ENCODE measurements at places on chromosomes 11 and 22. TPM values are rescaled to one million over a fixed set of nuclear protein-coding genes. Genes with fewer than 3 reads are reported as not detected.
A peak's percentile ranks its signal among the peaks of the same experiment; 100 is the strongest.

GRCh38 chr11:28632338-28632737 is 524.1 kb downstream of the METTL15 start:
- no peak overlapping the region for H3K27ac ChIP-seq
- no peak for DNase-seq
- no peaks in the 10 kb centered on the region for H3K4me1 ChIP-seq
- no peak overlapping the region for H3K4me3 ChIP-seq
- no peaks in the 10 kb centered on the region for H3K36me3 ChIP-seq

DNA sequence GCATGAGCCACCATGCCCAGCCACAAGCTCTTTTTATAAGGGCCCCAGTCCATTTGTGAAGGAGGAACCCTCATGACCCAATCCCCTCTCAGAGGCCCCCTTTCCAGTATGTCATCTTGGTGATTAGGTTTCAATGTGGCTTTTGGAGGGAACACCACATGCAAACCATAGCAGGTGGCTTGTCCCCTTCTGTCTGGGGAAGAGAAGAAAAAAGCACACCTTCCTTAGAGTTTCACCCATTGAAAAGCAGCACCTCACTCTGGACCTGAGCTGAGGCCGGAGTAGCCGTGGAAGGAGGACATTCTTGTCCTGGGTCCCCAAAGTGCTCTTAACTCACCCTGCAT is 25.4 kb downstream of the NEAT1 start:
- no peaks in the 10 kb centered on the region for H3K27me3 ChIP-seq
- no peak for DNase-seq
- H3K4me3 ChIP-seq: no peak overlapping the region
- no peak overlapping the region for H3K27ac ChIP-seq

DNA sequence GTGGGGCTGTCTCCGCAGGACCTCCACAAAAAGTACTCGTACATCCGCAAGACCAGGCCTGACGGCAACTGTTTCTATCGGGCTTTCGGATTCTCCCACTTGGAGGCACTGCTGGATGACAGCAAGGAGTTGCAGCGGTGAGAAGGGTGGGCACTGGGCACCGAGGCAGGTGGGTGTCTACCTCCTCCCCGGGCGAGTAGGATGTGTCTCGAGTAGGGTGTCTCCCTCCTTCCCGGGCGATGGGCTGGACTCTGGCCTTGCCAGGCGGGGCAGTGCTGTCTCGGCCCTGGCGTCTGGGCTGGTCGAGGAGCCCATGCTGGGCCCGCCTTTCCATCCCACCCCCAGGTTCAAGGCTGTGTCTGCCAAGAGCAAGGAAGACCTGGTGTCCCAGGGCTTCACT is 10.3 kb downstream of the OTUB1 start:
- no peak overlapping the region for H3K27ac ChIP-seq
- H3K27me3 ChIP-seq: peaks cover 9% of the 10 kb centered on the region
- DNase-seq: no peak
- H3K4me1 ChIP-seq: peaks cover 28% of the 10 kb centered on the region
- H3K36me3 ChIP-seq: peaks cover 63% of the 10 kb centered on the region

DNA sequence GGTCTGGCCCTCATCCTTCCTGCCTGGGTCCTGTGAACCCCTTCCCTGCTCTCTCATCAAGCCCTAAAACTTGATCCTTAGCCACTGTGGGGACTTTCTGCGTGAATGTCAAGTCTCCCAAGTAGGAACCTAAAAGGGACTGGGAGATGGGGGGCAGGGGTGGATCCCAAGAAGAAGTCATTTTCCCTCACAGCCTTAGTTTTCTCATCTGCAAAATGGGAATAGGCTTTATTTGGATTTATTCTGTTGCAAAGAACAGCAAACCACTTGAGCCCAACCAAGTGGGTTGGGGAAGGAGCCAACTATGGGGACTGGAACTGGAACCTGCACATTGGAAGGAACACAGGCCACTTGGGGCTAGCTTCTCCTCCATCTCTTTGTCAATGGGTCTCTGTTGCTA is 36.8 kb downstream of the NEU3 start:
- no peaks in the 10 kb centered on the region for H3K4me1 ChIP-seq
- H3K36me3 ChIP-seq: no peaks in the 10 kb centered on the region
- H3K27me3 ChIP-seq: no peaks in the 10 kb centered on the region
- H3K4me3 ChIP-seq: no peak overlapping the region

PRRG4 gene
- 12.0 TPM for total RNA-seq

GRCh38 chr11:64747961-64748665 is 4.2 kb upstream of the RASGRP2 start:
- no peak overlapping the region for H3K27ac ChIP-seq
- peaks cover 6% of the 10 kb centered on the region for H3K27me3 ChIP-seq
- no peaks in the 10 kb centered on the region for H3K36me3 ChIP-seq
- no peak overlapping the region for H3K4me3 ChIP-seq
- H3K4me1 ChIP-seq: peaks cover 23% of the 10 kb centered on the region

OR51T1 gene
- not detected for total RNA-seq

- H3K27ac ChIP-seq: no peak overlapping the region
- H3K4me3 ChIP-seq: no peak overlapping the region
- H3K36me3 ChIP-seq: no peaks in the 10 kb centered on the region
- no peak for DNase-seq
- H3K4me1 ChIP-seq: no peaks in the 10 kb centered on the region
These were observed 7.2 kb upstream of the NIPSNAP1 start for GRCh38 chr22:29587938-29588699.

OR52I1 gene
- not detected for total RNA-seq

DNA sequence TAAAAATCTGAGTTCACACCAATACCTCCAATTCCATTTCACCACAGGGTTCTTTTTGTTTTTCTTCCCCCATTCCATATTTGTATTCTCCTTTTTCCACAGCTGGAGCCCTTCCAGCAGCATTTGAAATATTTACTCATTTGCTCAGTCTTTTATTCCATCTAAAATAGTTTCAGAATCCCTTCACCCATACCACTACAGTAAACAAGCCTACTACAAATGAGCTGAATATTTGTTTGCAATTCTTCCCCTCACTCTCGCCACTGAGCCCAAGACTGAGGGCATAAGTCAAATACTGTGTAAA is 46.4 kb downstream of the ZNF143 start:
- H3K36me3 ChIP-seq: peaks cover 51% of the 10 kb centered on the region
- no peaks in the 10 kb centered on the region for H3K4me1 ChIP-seq
- no peak for DNase-seq
- H3K27me3 ChIP-seq: no peaks in the 10 kb centered on the region

- no peaks in the 10 kb centered on the region for H3K27me3 ChIP-seq
- H3K36me3 ChIP-seq: peaks cover 35% of the 10 kb centered on the region
- H3K4me1 ChIP-seq: no peaks in the 10 kb centered on the region
- no peak overlapping the region for H3K27ac ChIP-seq
- H3K4me3 ChIP-seq: no peak overlapping the region
- DNase-seq: no peak
These were observed 101.0 kb upstream of the SORL1-AS1 start for GRCh38 chr11:121553806-121554205.

GRCh38 chr11:120020981-120021380 is 116.9 kb downstream of the TRIM29 start:
- no peak overlapping the region for H3K27ac ChIP-seq
- DNase-seq: no peak
- peaks cover 17% of the 10 kb centered on the region for H3K27me3 ChIP-seq
- H3K36me3 ChIP-seq: no peaks in the 10 kb centered on the region
- H3K4me1 ChIP-seq: no peaks in the 10 kb centered on the region

DNA sequence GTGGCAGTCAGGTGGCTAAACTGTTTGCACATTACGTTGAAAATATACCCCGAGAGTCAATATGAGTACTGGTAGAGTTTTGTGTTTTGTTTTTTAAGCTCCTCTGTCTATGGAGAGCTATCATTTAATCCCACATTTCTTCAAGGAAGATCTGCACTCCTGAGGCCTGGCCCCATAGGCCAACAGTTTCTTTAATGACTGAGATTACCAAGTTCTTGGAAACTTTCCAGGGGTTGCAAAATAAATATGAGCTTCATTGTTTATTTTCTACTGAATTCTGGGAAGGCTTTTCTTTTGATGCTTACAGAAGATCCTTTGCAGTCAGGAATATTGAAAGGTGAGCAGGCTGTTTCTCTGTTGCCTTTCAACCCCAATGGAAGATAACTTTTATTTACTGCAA is 452.0 kb downstream of the JRKL start:
- no peaks in the 10 kb centered on the region for H3K27me3 ChIP-seq
- H3K4me3 ChIP-seq: no peak overlapping the region
- no peak for DNase-seq
- H3K4me1 ChIP-seq: no peaks in the 10 kb centered on the region
- H3K27ac ChIP-seq: no peak overlapping the region

DNA sequence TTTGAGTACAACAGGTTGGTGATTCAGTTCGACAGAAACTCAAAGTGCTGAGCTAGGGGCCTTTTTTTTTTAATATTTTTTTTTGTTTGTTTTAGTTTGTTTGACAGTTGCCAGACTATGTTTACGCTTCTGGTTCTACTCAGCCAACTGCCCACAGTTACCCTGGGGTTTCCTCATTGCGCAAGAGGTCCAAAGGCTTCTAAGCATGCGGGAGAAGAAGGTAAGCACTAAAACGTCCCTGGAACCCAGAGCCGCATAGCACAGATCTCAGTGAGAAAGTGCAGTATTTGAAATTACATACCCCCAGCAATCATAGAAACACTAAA is 649 bp downstream of the PRRG4 start:
- DNase-seq: peak; percentile 50
- H3K4me3 ChIP-seq: peak overlapping the region; percentile 86
- H3K27ac ChIP-seq: peak overlapping the region; percentile 84
- no peaks in the 10 kb centered on the region for H3K27me3 ChIP-seq

PHETA2 gene
- 12.8 TPM for total RNA-seq

SCO2 gene
- total RNA-seq: 4.9 TPM

RFPL1 gene
- not detected for total RNA-seq

DNA sequence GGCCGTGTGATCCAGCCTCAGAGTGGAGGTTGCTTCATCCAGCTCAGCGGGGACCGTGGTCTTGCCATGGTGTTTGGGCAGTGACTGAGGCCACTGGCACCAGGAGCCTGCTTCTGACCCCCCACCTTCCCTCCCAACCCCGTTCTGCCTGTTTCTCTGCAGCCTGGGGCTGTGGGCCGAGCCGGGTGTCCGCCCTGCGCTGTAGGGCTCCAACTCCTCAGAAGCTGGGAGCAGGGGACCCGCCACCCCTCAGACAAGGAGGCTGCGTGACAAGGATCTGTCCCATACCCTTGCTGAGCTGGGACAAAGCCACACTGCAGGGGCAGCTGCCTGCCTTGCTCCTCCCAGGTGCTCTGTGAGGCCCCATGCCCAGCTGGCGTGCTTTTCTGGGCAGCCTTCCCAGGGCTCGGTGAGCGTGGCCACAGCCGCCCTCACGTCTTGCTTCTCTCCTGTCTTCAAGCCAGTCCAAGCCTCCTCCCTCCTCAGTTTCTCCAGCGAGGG is 11.7 kb upstream of the ARFGAP3 start:
- no peak overlapping the region for H3K4me3 ChIP-seq
- H3K27me3 ChIP-seq: no peaks in the 10 kb centered on the region
- H3K4me1 ChIP-seq: peaks cover 14% of the 10 kb centered on the region
- peak; percentile 74 for DNase-seq
- H3K27ac ChIP-seq: peak overlapping the region; percentile 67

Data from lower lobe of right lung (tissue), 2 donors.